ENCODE measurements at places on chromosomes 11 and 22. TPM values are rescaled to one million over a fixed set of nuclear protein-coding genes. Genes with fewer than 3 reads are reported as not detected.

Gene C11orf86
- not detected for total RNA-seq

Gene NAALADL1
- total RNA-seq, result 3.5 TPM

Gene SERPING1
- total RNA-seq, result 90.0 TPM

Gene HBE1
- not detected for total RNA-seq

Gene ARCN1
- total RNA-seq, result 118 TPM

Gene KCNJ11
- 9.8 TPM for total RNA-seq

Gene PHOX2A
- not detected for total RNA-seq

Gene SCN4B
- total RNA-seq, result 17.0 TPM

DNA sequence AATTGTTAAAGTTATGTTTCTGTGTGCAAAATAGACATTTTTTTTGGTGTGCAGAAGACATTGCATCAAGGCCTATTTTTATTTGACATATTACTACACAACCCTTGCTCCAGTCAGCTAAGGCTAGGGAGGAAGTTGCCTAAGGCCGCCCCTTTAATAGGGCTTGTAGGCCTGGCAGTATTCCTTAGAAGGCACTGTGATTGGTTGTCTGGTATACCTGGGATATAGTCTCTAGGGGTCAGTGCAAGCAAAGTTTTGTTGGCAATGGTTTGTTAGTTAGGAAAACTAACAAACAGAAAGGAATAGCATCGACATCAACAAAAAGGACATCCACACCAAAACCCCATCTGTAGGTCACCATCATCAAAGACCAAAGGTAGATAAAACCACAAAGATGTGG, 16.9 kb downstream of the CCDC15 start:
- no peak for DNase-seq

DNA sequence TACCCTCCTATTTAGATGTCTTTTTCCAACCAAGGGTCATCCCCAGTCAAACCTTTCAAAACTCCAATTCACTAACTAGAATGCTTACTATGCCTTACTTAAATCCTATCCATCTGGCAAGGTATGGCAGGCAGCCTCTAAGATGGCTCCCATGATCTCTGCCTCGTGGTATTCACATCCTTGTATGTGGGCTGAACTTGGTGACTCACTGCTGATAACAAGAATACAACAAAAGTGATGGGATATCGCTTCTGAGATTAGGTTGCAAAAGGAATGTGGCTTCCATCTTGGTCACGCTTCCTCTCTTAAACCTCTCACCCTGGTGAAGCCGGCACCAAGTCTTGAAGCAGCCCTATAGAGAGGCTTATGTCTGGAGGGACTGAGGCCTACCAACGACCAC, 29.6 kb upstream of the UPB1 start:
- DNase-seq, result no peak

DNA sequence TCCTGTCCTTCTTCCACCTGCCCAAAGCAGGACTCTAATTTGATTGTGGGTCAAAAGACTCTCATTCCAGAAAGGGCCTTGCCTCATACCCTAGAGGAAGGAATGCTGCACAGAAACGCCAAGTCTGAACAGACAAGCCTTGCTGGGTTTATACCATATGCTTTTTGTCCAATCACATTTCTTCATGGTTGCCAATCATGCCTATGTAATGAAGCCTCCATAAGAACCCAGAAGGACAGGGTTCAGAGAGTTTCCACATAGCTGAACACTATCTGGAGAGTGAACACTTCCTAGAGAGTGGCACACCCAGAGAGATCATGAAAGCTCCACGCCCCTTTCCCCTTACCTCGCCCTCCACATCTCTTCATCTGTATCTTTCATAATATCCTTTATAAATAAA, 4.8 kb upstream of the SAA2 start:
- DNase-seq, result no peak

- no peak for DNase-seq
Measured at GRCh38 chr11:70182266-70182665, 20.8 kb upstream of the FADD start.

- peak; percentile 78 for DNase-seq
Measured at GRCh38 chr22:26589367-26589844, 526 bp downstream of the TPST2 start.

- no peak for DNase-seq
Measured at GRCh38 chr11:64658265-64658664, 64.7 kb downstream of the NRXN2 start.

- DNase-seq, result no peak
Measured at GRCh38 chr11:70298243-70298915, 27.9 kb downstream of the PPFIA1 start.

DNA sequence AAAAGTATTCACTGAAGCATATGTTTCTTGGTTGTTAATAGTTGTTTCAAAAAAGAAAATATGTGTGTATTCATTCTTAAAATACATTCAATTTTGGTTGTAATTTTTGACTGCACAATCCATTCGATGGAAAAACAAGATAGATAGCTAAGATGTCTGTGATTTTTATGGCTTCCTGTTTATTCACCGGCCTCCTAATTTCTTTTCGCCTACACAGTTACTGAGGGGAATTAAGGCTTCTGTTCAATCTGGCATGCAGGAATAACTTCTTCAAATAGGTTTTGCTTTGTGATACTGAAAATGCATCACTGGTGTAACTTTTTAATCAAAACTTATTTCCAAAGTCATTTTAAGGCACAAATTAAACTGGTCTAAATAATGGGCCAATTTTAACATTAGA, 290.8 kb upstream of the ARHGAP42 start:
- no peak for DNase-seq

GRCh38 chr22:26993886-26994285, 336.5 kb downstream of the MIAT start:
- DNase-seq, result no peak

DNA sequence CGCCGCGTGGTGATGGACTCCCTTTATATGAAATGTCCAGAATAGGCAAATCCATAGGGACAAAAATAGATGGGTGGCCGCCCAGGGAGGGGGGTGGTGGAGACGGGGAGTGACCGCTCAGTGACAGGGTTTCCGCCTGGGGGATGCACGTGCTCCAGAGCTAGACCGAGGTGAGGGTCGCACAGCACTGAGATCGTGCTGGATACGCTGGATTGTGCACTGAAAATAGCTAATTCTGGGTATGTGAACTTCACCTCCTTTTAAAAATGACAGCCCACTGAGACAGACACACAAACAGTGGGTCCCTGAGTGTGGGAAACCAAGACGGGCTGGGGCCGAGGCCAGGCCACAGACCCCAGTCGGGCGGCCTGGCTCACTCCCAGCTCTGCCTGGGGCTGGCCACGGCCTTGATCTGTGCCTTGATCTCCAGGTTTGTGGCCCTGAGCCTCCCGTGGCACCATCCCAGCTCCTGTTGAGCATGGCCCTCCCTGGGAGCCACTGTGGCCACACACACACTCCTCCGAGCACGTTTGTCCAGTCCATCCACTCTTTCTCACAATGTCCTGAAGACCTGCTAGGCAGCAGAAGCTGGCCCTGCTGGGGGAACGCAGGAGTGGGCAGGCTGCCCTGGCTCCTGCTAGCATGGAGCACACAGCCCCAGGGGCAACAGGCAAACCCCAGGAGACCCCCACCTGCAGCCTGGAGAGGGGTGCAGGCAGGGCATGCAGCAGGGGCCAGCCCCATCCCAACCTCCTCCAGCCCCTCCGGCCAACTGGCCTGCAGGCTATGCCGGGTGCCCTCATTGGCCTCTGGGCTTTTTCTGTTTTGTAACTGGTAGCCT, 41.0 kb upstream of the TH start:
- peak; percentile 62 for DNase-seq

GRCh38 chr22:40204321-40205116, 26.8 kb downstream of the TNRC6B start:
- no peak for DNase-seq

GRCh38 chr11:115696563-115696962, 192.3 kb upstream of the CADM1 start:
- peak; percentile 77 for DNase-seq

GRCh38 chr11:44860346-44860745, 90.3 kb downstream of the TP53I11 start:
- DNase-seq, result no peak

GRCh38 chr11:120028181-120028896, 109.6 kb downstream of the TRIM29 start:
- peak; percentile 31 for DNase-seq

- DNase-seq, result no peak
Measured at GRCh38 chr11:77039491-77040400, 5.5 kb downstream of the B3GNT6 start.

GRCh38 chr11:78656984-78657383, 82.3 kb upstream of the NARS2 start:
- DNase-seq, result peak; percentile 15

DNA sequence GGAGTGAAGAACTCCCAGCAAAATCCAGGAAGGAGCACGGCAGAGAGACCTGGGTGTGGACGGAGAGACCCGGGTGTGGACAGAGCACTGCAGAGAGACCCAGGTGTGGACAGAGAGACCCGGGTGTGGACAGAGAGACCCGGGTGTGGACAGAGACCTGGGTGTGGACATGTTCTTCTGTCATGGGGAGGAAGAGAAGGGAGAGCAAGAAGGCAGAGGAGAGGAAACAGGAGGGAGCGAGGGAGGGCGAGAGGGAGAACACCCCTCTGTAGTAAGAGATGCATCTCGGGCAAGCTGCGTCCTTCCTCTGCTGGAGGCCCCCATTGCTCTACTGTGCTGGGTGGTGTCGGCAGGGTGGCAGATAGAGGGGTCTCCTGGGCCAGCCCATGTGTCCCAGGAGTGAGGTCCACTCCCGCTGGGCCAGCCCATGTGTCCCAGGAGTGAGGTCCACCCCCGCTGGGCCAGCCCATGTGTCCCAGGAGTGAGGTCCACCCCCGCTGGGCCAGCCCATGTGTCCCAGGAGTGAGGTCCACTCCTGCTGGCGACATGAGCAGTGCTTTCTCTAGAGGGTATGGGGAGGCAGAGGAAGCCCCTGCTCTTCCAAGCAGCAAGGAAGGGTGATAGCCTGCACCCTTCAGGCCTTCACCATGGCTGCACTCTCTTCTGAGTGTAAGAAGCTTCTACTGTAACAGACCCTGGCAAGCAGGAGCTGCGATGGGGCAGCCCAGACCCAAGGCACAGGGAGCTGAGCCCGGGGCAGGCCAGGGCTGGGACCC, 934.2 kb downstream of the BRD1 start:
- DNase-seq, result no peak

GRCh38 chr11:36790526-36790925, 192.5 kb upstream of the RAG2 start:
- DNase-seq, result no peak

GRCh38 chr11:67584205-67584880, 731 bp downstream of the GSTP1 start:
- peak; percentile 87 for DNase-seq

- DNase-seq, result no peak
Measured at GRCh38 chr11:33652930-33653329, 47.7 kb downstream of the C11orf91 start.

- DNase-seq, result no peak
Measured at GRCh38 chr11:16110886-16111285, 245.5 kb downstream of the SOX6 start.

Measured in cardiac septum (tissue), 1 donor.